ENCODE measurements at places on chromosomes 3 and 15.

GRCh38 chr15:74345051-74345450 is 22.4 kb downstream of the CYP11A1 start:
- DNase-seq = peak; percentile 23

GRCh38 chr3:44802011-44802410 is 40.4 kb downstream of the KIF15 start:
- DNase-seq = peak; percentile 50

DNA sequence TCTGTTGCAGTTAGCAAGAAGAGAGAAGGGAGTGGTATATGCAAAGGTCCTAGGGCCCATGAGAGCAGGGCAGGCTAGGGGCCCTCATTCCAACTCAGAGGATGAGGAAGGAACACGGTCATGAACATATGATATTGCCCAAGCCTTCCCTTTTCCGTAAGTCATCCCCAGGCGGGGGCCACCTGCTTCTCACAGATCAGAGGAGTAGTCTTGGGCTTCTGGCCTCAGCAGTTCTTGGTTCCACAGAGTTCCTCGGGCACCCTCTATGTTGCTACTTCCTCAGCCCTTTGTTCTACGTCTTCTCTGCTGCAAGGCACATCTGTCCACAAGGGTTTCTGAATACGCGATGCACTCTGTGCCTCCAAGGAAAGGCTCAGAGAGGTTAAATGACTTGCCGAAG is 25.3 kb downstream of the EPHB3 start:
- no peak for DNase-seq

GRCh38 chr3:37491343-37491742 is 317.0 kb upstream of the LRRFIP2 start:
- DNase-seq = peak; percentile 11

GRCh38 chr3:48273594-48274211 is 32.8 kb downstream of the ZNF589 start:
- peak; percentile 76 for DNase-seq

GRCh38 chr3:134527037-134527436 is 41.2 kb downstream of the CEP63 start:
- peak; percentile 46 for DNase-seq

DNA sequence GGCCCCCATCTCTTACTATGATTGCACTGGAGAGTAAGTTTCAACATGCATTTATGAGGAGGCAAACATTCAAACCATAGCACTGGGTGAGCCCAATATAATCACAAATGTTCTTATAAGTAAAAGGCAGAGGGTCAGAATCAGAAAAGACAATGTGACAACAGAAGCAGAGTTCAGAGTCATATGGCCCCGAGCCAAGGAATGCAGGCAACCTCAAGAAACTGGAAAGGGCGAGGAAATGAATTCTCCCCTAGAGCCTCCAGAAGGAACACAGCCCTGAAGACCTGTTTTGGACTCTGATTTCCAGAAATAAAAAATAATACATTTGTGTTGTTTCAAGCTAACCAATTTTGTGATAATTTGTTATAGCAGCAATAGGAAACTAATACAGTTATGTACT is 81.3 kb upstream of the ABI3BP start:
- DNase-seq = no peak

GRCh38 chr3:184259396-184259877 is 1.9 kb downstream of the CAMK2N2 start:
- no peak for DNase-seq

- DNase-seq = no peak
Measured at GRCh38 chr3:194691481-194692283, 6.0 kb downstream of the FAM43A start.

GRCh38 chr15:90845201-90845949 is 23.0 kb upstream of the FURIN start:
- DNase-seq = peak; percentile 87

GRCh38 chr15:45118131-45118588 is 4.0 kb downstream of the DUOXA2 start:
- DNase-seq = peak; percentile 84

DNA sequence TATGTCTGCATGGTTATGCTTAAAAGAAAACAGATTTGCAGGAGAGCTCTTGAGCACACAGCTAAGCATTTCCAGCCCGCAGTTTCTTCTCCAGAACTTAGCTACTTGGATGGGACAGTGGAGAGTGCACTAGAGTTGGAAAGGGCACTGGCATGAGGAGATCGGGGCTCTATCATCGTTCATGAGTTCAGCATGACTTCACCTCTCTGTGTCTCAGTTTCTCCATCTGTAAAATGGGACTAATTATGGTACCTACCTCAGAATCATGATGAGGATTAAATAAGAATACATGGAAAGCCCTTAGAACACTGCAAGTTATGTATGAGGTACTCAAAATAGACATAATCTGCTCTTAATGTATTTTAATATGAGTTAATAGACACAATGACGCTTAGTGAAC is 69.9 kb downstream of the CMTM8 start:
- no peak for DNase-seq

DNA sequence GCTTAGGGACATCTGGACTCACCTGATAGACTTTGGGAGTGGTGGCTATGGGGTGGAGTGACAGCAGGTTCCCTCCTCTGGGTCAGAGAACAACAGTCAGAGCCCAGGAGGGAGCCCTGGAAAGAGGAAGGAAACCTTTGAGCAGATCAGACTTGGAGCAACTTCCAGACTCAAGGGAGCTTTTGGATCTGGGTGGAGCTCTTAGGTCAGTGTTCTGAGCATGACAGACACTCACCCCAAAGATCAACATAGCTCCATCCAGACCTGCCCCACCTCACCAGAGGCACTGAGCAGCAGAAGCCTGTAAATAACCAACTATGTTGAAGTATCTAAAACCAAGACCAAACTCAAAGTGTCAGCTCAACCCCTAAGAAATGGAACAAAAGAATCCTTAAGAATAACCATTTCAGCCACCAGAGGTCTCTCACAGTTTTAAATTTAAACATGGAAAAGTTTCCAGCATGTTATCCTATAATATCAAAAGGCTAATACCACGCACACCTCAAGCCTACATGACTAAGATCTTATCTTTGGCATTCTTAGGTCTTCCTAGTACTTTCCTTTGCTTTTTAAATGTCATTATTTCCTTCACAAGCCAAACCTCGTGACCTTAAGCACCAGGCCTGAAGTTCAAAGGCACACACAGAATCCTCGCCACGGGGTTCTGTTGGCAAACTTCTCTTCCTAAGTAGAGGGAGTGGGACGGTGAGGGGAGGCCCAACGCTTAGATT is 56.4 kb downstream of the UMPS start:
- no peak for DNase-seq

GRCh38 chr3:50687127-50687751 is 12.5 kb downstream of the DOCK3 start:
- DNase-seq = no peak

- DNase-seq = no peak
Measured at GRCh38 chr15:69825941-69826818, 271.5 kb downstream of the TLE3 start.

DNA sequence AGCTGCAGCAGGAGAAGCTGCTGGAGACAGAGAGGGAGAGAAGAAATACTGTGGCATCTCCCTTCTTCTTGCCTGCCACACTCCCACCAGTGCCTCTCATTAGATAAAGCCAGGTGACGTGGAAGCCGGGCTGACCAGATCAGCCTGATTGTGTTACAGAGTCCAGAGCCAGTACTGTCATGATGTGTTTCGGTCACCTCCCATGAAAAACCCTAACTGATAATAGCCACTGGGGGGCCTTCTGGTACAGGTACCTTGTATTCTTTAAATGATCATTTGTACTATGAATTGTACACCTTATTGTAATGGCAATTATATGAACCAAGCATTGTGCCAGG is 125.8 kb upstream of the TMEM108 start:
- DNase-seq = no peak

- DNase-seq = no peak
Measured at GRCh38 chr3:144162042-144162441, 190.4 kb downstream of the DIPK2A start.

GRCh38 chr3:195907684-195907933 is 742 bp downstream of the TNK2 start:
- no peak for DNase-seq

GRCh38 chr3:171976526-171976925 is 62.9 kb upstream of the FNDC3B start:
- peak; percentile 87 for DNase-seq

GRCh38 chr3:137382005-137382594 is 382.0 kb upstream of the SOX14 start:
- no peak for DNase-seq

DNA sequence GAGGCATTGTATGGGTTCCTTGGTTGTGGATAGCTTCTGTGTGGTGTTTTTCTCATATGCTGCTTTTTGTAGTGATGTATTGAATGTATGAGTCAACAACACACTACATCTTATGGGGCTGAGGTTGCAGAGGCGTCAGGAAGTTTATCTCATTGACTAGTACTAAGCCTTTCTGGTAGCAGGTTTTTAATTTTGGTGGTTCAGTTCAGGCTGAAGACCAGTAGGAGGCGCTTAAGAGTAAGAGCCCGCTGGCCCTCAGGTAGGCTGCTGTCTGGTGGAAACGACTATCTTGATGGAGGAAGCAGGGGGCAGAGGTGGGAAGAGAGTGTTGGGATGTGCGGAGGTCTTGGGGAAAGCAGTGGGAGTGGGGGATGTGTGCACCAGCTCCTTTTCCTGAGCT is 62.4 kb downstream of the RTP4 start:
- DNase-seq = no peak

DNA sequence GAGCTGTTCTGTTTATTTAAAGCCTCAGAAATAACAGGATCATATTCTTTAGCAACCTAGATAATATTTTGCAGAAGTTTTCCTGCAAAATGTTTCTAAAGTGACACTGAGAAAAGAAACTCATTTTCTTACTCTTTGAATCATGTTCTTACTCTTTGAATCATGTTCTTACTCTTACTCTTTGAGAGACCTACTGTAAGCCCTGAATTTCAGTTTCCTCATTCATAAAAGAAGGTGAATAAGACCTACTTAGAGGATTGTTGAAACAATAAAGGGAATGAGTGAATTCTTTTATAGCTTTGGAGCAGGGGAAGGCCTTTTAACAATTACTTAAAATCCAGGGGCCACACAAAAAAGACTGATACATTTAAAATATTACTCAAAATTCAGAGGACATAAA is 221.7 kb upstream of the CMC1 start:
- DNase-seq = no peak

DNA sequence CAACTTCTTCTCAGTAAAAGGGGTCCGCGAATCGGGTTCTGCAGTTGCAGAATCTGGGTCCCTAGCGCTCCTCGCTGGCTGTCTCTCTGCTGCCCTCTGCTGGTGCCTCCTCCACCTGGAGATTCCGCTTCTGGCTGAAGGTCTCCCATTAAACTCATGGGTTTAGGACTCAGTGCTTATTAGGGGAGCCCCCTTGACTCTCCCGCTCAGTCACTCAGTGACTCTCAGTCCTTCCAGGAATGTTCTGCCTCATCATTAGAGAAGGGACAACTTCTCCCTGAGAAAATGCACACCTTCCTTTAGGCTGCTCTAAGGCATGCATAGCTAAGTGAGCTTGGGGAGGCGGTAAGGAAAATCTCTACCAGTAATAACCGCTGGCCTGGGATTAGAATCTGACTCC is 7.1 kb downstream of the CPN2 start:
- DNase-seq = peak; percentile 70

GRCh38 chr15:36545467-36545992 is 33.9 kb upstream of the CDIN1 start:
- no peak for DNase-seq

GRCh38 chr15:84598993-84599392 is 1.8 kb upstream of the ZSCAN2 start:
- DNase-seq = peak; percentile 84

DNA sequence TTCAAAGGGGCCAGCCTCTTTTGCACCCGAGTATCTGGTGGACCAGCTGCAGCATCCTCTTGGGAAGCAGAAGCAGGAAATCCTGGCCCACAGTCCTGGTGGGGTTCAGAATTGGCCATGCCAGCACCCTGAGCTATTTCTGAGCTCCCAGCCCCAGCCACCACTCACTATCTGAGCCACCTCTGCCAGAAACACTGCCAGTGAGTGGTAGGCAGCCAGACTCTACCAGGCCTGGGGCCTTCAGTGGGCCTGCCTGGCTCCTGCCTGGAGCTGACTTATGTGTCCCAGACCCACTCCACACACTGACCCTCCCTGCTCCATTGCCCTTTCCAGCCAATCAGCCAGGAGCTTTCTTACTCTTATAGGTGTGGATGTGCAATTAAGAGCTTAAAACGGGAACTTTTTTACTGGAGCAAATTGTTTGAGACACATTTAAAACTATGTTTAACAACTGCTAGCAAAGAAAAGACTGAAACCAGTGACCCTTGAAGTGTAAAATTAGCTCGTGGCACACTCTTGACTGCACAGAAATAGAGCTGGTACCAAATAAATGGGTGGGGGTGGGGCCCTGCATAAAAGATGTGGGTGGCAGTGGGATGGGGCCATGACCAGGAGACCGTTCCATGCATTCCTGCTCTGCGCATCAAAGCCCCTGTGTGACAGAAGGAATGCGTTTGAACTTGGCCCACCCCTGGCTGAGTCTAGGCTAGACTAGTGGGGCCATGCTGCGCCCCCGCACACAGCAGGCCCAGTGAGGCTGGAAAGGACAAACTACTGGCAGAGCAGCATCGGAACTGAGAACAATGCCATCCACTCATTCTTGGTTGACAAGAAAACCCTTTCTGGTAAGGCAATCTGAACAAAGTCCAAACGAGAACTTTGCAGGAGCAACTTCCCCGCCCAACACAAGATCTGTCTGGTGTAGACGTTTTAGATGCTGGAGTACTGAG is 48.0 kb downstream of the CTNNB1 start:
- no peak for DNase-seq

DNA sequence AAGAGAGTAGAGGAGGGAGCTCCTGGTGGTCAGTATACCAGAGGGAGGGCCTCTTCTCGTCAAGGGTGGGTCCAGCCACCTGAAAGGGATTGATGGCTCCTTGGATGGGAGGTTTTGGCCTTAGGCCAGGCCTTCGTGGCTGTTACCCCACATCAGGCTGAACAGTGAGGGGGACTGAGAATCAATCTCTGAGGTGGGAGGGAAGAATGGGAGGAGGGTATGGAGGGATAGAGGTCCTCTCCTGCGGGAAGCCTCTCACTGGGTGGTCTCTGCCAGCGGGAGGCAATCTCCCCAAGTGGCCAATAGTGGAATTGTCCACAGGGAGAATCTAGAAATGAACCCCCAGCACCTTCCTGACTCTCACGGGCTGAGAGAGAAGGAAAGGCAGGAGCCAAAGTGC is 53.5 kb downstream of the BSN start:
- DNase-seq = no peak

- peak; percentile 11 for DNase-seq
Measured at GRCh38 chr3:154178172-154178571, 57.0 kb downstream of the ARHGEF26 start.

- DNase-seq = peak; percentile 92
Measured at GRCh38 chr15:68352401-68353062, 75.0 kb downstream of the FEM1B start.

All from NB4 (cell line).